ENCODE measurements at places on chromosomes 5 and 9.
A peak's percentile ranks its signal among the peaks of the same experiment; 100 is the strongest.

DNA sequence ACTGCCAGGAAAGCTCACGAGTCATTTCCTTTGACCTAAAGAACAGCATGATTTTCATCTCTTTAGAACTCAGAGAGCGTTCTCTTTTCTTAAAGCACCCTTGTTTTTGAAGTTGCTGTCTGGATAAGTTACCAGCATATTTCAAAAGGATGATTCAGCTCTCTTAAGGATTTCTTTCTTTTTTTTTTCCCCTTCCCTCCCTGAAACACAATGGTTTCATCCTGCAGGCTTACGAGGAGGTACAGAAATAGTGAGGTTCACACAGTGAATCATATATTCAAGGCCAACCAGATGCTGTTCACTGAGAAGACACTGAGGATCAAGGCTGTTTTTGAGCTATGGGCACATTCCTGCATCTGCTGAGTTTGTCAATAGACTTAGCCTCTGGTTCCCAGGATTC, 257.2 kb downstream of the KIF4B start:
- DNase-seq = no peak

GRCh38 chr9:114246558-114246957, 76.3 kb upstream of the ORM1 start:
- no peak for DNase-seq

DNA sequence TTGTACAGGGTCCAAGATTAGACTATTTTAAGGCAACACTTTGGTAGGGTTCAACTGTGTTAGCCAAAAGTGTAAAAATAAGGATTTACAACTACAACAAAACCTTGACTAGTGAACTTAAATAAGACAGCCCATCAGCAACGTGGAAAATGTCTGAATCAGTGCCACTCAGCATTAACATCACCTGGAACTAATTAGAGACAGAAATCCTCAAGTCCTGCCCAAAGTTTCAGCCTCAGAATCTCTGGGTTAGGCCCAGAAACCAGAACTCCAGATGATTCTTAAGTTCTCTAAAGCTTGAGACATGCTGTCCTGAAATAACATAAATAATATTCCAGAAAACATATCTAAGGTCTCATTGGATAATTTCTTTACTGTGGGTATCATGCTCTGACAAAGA, 118.6 kb downstream of the SEMA6A start:
- no peak for DNase-seq

DNA sequence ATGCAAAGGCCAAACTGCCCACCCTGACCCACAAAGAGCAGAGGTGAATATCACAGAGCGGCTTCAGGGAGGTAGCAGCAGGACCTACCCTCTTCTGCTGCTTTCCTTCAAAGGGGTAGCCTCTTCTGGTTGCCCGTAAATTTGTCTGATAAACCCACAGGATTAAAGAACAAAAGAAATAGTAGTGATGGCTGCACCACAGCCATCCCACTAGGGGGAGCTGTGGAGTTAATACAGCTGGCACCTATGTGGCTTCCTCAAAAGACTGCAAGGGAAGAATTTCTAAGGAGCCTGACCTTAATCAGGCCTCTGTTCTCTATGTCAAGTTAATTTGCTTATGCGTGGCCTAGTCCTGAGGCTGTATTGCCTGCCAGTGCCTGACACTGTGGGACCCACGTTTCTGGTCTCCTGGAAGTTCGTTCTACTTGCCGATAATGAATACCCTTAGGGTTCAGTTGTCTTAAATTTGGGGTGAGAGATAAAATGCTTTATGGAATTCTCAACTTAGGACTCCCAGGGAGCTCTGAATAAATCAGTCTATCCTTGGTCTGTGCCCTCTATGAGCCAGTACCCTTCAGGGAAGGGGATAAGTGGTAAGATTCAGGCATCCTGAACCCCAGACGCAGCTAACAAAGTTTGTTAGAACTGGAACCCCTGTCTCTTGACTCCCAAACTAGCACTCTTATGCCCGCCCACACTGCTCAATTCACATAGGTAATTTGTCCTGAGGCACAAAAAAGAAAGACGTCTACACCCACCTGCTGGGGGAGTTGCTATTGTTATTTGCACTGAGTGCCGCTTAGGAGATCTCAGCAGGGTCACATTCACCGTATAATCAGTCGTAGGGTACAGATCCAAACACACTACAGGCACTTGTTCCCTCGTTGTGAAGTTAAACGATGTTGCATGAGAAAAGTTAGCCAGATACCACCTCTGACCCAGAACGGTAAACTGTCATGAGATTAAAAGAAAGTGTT, 77.1 kb downstream of the SUSD1 start:
- DNase-seq = peak; percentile 71

GRCh38 chr5:149588936-149589335, 7.6 kb downstream of the ARHGEF37 start:
- DNase-seq = no peak

- DNase-seq = no peak
These were observed 186.3 kb downstream of the KDM4C start for GRCh38 chr9:6944093-6944551.

DNA sequence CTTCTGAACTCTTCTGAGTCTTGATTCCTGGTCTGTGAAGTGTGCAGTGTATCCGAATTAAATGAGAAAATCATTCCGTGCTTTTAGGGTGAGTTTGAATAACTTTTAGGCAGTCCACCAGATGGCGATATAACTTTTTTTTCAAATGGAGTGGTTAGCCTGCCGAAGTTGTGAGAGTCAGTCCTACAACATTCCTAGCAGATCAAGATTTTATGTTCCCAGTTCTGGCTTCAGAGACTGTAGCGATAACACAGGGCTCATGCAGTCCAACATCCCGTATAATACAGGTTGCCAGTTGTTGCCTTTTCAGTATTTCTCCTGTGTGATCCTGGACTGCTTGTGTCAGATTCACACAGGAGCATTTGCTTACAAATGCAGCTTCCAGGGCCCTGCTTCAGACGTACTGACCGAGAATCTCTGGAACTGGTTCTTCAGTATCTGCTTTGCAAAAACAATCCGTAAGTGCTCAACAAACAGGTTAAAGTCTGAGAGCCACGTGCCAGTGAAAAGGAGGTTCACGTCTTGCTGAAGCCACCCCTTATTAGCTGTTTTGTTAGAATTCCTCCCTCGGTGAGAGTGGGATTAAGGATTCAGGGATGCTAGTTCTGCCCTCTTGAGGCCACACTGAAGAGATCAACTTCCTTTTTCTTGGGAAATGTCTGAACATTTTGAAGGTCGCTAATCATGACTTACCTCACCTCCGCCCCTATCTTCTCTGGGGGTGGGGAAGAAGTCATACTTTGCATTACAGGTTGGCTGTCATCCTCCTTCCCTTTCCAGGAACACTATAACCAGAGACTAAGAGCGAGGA, 22.8 kb downstream of the SMIM3 start:
- DNase-seq = no peak

DNA sequence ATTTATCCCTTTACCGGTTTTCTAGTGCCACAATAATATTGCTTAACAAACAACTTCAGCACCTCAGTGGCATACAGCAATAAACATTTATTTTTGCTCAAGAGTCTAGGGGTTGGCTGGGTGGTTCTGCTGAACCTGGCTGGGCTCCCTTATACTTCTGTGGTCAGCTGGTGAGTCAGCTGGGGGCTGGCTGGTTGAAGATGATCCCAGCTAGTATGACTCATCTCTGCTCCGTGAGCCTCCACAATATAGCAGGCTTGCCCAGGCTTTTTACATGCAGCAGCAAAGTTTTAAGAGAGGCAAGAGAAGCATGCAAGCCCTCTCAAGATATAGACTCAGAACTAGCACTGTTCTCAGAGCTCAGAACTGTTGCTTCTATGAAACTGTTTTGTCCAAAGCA, 523.5 kb upstream of the CLINT1 start:
- DNase-seq = peak; percentile 44

- no peak for DNase-seq
These were observed 138.5 kb downstream of the TTLL11 start for GRCh38 chr9:121954477-121955140.

DNA sequence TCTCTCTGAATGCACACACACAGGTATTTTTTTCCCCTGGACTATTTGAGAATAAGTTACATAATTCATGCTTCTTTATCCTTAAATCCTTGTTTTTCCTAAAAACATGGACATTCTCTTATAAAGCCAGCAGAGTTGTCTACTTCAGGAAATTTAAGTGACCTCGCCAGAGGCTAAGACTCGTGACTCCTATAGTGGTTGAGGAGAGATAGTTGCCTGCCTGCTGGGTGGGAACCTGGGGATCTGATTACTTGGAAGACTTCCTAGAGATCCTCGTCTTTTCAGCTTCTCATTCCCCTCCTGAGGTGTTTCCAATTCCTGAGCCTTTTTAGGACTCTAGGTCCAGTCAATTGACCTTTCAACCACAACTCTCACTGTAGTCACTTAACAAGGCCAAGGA, 5.5 kb downstream of the SLC30A5 start:
- DNase-seq = no peak

Data from stimulated activated naive CD8-positive, alpha-beta T cell treated with anti-CD3 and anti-CD28 coated beads, Interleukin-15, amount 100 ng/mL, for 72 hours (primary cell).